Neural crest cell (in vitro differentiated cells): ENCODE measurements at places on chromosomes 13 and 19.

DNA sequence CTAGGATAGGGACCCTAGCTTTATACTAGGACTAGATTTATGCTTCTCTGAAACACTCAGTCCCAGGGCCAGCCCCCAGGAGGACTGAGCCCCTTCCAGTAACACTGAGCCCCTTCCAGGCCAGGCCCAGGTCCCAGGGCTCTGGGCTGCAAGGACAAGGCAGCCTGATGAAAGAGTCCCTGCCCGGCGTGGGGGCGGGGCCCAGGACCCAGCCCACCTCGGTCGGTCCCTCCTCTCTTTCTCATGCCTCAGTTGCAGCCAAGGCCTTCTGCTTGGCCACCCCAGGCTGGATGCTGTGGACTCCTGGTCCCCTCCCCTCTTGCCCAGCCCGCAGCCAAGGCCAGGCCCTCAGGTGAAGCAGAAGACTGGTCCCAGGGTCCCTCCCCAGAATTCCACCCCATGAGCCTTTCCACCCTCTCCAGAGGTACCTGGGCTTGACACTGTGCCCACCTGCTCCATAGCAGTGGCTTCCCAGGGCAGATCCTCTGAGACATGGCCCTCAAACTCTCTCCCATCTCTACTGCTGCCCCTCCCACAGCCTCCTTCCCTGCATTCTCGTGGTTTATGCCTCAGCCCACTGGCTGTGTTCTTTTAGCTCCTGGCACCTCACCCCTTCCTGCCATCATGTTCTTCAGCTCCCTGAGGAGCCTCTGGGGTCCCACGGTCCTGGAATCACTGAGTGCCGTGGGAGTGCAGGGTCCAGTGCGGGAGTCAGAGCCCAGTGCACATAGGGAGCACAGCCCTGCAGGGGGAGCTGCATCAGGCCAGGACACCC lies 53.6 kb upstream of the C1QTNF9B start:
- no peak for DNase-seq

DNA sequence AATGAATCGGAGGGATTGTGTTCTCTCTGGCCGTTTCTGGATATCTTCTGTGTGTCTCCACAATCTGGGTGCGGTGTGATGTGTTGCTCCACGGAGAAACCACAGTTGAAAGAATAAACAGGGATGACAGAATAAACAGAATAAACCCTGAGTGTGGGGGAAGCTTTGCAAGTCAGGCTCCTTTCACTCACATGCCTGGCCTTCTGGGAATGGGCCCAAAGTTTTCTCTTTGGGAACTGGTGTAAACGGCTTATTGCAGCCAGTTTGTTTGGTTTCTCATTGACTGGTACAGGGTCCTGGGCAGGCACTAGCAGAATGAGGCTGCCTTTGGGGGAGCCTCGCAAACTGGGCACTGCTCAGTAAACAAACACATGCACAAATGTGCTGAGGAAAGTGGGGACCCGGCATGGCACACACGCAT lies 324.7 kb downstream of the DLEU7 start:
- no peak for DNase-seq

DNA sequence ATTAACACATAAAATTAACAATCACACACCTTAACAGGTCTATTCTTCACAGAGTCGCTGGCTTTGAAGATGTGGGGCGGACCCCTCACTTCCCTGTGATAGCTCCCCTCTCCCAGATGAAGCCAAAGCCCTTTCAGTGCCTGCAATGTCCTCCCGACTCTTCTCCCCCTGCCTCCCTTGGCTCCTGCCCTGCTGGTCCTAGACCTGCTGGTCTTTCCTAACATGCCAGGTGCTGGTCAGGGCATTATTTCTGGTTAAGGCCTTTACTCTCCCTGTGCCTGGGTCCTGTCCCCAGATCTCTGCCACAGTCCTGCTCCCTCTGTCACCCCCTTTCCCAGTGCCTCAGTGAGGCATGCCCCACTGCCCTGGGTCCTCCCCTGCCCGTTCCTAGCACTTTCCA lies 12.2 kb downstream of the ERICH6B start:
- DNase-seq = no peak

DNA sequence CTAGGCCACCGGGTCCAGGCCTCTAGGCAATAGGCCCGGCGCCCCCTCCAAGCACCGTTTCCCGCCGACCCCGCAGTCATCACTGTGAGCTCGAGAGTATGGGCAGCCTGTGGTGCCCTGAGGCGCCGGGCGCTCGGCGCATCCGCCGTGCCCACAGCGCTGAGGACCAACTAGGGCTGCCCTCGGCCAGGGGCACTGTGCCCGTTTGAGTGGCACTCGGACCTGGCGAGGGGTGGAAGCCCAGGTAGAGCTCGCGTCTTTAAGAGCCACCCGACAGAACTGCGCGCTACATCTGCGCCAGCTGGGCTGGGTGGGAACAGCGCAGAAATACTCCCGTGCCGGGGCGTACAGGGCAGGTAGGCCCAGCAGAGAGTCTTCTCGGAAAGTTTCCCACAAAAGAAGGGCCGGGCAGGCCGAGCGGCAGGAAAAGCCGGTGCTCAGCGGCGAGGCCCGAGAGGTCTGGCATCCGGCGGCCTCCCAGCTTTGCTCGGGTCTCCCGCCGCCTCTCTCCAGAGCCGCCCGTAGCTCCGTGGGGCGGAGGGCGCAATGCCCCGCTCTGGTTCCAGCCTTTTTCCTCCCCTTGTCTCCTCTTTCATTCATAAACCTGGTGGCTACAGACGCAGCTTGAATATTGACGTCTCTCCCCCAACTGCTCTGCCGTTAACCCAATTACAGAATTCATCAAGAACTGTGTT lies 5.4 kb upstream of the SOX1 start:
- DNase-seq = no peak

DNA sequence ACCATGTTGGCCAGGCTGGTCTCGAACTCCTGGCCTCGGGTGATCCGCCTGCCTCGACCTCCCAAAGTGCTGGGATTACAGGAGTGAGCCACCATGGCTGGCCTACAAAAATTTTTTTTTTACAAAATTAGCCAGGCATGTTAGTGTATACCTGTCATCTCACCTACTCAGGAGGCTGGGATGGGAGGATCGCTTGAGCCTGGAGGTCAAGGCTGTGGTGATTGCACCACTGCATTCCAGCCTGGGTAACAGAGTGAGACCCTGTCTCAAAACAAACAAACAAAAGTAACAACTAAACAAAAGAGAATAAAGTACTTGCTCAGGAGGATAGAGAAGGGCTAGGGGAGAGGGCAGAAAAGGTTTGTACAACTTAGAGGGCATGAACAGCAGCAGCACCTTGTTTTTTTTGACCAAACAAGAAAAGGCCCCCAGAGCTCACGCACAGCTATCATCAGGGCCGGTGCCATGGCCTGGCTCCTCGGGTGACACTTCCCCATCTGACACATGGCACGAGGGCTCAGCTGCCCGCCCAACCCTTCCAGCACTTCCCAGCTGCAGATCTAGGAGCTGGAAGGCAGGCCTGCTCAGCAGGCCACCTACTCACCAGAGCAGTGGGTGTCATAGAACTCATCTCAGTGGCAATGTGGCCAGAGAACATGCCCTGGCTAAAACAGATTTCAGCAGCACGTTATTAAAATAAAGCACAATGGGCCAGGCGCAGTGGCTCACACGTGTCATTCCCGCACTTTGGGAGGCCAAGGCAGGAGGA lies 8.6 kb upstream of the SLC7A9 start:
- no peak for DNase-seq
